ENCODE measurements at places on chromosomes 16 and 17.

GRCh38 chr16:4691666-4692412 lies 1.5 kb upstream of the NUDT16L1 start:
- no peak for DNase-seq

DNA sequence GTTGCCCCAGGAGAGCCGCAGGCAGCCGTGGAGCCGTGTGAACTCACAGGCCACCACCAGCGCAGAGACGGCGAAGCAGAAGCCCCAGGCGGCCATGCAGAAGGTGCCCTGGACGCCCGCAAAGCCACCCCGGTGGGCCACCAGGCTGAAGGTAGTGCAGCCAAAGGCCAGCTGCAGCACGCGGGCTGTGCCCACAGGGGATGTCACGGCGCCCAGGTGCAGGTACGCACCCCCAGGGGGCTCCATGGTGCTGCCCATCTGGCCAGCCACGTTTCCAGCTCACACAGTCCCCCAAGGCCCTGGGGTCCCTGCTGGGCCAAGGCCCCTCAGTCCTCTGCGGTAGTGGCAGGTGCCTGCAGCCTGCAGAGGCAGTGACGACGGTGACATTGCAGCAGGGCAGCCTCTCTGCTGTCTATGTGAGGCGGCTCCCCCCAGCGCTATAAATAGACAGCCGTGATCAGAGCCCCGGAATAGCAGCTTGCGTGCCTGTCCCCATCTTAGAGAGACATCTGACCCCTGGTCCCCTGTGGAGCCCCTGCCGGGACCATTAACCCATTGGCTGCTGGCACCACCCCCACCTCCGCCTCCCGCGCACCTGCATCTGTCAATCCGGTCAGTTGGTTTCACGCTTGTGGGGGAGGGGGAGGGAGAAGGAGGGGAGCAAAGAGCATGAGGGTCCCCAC lies 4.5 kb upstream of the PYCR1 start:
- peak; percentile 60 for DNase-seq

- peak; percentile 77 for DNase-seq
Measured at GRCh38 chr17:65231662-65232335, 94.6 kb downstream of the RGS9 start.

GRCh38 chr16:87327798-87328495 lies 10.8 kb upstream of the C16orf95 start:
- DNase-seq: no peak

- DNase-seq: peak; percentile 47
Measured at GRCh38 chr17:18980682-18981334, 23.8 kb downstream of the FAM83G start.

GRCh38 chr17:35969558-35970380 lies 11.5 kb downstream of the CCL16 start:
- DNase-seq: peak; percentile 78

GRCh38 chr17:62892061-62892675 lies 73.9 kb upstream of the TANC2 start:
- DNase-seq: no peak

- DNase-seq: no peak
Measured at GRCh38 chr16:69893106-69893505, 58.0 kb upstream of the CLEC18A start.

- peak; percentile 92 for DNase-seq
Measured at GRCh38 chr17:44779211-44780025, 20.6 kb downstream of the ADAM11 start.

GRCh38 chr16:9929313-9929712 lies 252.9 kb downstream of the GRIN2A start:
- no peak for DNase-seq

DNA sequence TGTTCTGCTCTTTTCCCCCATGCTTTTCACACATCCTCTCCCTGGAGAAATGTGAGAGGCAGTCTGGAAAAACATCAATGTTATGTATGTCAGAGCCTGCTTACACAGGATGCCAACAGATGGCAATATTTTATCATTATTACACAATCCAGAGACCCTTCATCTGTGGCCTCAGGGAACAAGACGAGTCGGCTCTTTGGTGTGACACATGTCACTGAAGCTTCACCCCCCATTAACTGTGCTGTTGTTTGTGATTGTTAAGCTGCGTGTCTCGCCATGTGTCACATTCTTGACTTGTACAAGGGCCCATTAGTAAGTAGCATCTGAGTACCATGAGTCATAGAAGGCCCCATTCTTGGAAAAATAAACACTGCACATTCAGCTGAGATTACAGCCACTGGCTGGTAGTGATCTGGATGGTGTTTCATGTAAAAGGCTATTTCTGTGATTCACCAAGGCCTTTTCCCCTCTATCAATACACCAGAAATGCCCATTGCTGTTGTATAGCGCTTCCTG lies 682.1 kb upstream of the SOX9 start:
- peak; percentile 97 for DNase-seq

DNA sequence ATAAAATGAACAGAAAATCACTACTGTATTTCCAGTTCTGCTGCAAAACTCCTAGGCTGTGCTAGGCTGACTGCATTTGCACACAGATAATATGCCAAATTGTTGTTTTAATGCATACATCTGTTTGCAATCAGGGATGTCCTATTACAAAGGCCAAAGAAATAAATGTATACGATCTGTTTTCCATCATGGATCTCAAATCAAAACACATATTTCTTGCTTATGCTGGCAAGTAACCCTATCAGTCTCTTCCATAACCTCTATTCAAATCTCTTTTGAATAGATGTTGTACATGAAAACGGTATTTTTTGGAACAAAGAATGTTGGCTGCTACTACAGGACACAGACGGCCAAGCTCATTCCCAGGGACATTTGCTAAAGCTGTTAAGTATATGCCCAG lies 56.6 kb downstream of the DUSP14 start:
- no peak for DNase-seq

DNA sequence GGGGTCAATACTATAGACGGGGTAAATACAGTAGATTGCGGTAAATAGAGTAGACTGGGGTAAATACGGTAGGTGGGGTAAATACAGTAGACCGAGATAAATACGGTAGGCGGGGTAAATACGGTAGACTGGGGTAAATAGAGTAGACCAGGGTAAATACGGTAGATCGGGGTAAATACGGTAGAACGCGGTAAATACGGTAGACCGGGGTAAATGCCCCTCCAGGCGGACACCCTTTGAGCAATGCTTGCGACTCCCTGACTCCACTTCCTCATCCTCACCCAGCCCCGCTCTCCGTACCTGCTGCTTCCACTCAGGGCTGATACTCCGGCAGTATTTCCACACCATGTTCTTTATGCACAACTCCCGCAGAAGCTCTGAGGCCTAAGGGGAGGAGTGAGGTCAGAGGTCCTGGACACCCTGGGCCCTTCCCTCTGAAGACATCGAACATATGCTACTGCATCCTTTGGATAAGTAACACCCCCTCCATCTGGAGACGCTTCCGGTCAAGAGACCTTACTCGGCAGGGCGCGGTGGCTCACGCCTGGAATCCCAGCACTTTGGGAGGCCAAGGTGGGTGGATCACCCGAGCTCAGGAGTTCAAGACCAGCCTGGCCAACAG lies 13.3 kb upstream of the CRK start:
- no peak for DNase-seq

DNA sequence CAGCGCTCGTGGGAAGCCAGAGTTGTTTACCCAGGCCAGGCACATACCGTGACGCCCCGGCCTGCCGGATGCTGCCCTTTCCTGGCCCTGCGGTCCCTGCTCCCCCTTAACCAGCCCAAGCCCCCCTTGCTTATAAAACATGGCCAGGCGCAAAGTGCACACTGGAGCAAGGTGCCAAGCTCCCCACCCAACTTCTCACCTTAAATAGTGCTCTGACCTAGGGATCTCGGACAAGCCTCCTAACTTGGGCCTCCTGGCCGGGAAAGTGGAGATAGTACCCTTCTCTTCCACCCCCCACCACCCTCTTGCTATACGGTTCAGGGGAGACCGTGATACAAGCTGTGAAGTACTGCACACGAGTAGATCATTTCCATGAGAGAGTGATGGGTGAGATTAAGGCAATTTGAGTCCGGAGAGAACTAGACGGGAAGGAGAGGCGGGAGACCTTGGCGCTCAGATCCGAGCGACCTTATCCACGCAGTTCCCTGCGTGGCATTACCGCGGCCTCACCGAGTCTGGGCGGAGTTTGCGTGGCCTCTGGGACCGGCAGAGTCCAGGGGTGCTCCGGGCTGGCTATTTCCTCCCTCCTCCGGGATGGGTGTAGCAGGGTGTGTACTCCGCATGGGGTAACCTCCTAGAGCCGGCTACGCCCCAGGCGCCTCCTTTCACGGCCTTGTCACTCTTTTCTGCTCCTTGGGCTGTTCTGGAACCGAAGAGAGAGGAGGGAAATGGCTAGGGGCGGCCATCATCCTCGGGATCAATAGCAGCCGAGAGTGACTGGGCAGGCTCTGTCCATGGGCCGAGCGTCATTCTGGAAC lies 4.4 kb upstream of the LHX1 start:
- peak; percentile 28 for DNase-seq

GRCh38 chr17:34645594-34645993 lies 66.2 kb downstream of the TMEM132E start:
- DNase-seq: peak; percentile 95

GRCh38 chr17:61460796-61461585 lies 8.8 kb downstream of the TBX4 start:
- no peak for DNase-seq

DNA sequence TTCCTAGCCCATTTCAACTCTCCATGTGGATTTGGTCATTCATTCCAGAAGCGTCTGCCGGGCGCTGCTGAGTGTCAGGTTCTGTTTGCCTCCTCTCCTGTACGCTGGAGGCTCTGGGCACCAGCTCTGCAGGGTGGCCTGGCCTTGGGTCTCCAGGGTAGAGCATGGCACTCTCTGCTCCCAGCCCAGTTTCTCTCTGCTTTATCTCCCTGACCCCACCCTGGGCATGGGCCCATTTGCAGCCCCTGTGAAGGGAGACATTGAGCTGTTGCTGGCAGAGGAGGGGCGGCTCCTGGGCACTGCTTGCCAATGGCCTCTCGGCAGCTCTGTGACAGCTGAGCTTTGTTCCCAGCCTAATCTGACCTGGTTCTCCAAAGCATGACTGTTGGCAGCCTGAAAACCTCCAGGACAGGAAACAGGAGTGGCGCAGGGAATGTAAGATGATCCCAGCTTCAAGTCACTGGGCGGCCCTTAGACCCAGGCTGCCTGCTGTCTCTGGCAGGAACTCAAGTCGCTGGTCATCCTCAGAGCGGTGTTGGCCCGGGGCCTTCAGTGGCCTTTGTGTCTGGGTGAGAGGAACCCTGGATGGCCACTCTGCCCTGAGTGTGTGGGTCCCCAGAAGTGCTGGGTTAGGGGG lies 146.8 kb downstream of the SEC14L1 start:
- peak; percentile 87 for DNase-seq

GRCh38 chr16:87762620-87763019 lies 3.2 kb downstream of the KLHDC4 start:
- DNase-seq: no peak

GRCh38 chr16:21033704-21034103 lies 116.9 kb downstream of the DNAH3 start:
- peak; percentile 41 for DNase-seq

- DNase-seq: no peak
Measured at GRCh38 chr17:39706921-39707337, 7.1 kb downstream of the ERBB2 start.

DNA sequence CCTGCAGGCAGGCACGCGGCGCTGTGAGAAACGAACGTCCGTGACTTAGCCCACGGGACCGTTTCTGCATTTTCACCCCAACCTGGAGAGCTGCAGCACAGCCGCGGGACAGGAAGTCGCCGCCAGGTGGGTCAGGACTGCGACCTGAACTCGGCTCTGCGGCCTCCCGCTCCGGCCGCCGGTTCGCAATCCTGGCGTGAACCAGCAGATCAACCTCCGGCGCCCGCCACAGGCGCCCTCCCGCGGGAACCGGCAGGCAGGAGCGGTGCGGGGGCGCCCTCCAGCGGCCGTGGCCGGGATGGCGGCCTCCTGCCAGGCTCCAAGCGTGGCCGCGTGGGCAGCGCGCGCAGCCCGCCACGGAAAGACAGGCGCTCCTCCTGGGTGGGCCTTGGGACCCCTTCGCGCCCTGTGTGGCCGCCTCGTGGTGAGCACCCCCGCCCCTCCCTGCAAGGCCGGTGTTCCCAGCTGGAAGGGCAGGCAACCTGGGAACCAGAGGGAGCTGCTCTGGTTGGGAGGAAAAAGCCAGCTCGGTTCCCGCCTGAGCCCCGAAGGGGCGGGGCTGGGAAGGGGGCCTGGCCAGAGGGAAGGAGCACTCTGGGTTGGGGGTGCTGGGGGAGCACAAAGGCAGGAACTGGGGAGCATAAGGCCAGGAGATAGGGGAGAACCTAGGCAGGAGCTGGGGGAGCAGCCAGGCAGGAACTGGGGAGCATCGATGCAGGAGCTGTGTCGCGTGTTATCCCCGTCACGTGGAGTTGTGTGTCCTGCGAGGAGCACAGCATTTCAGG lies 28.2 kb downstream of the ACTG1 start:
- DNase-seq: peak; percentile 95

- no peak for DNase-seq
Measured at GRCh38 chr17:59298521-59298920, 32.9 kb upstream of the YPEL2 start.

DNA sequence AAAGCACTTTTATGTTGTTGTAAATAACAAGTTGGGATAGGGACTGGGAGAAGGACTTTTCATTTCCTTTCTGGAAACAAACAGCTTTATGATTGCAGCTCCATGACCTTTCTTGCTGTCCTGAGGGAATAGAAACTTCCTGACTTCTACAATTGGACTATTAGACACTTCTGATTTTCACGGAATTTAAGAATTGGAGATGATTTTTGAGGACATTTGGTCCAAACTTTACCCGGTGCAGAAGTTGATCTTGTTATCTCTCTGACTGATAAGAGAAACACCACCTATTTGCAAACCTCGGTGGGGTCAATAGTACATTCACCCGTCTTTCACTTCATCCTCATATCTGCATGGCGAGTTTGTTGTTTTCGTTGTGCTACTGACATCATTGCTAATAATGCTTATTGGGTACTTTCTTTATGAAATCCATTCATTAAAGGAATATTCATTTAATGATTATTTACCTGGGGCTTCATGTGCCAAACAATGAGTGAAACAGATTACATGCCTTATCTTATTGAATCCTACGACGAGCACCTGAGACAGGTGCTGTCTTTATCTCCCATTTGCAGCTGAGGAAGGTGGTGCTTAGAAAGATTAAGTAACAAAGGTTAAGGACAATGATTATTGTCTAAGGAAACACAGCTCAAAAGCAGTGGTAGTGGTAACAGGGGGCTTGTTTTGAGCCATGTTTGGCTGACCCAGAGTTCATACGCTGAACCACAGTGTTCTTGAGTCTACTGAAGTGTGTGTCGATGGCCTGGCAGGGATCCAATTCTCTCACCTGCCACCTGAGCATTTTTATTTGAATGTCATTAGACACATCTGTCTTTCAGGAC lies 176.9 kb upstream of the FAM20A start:
- DNase-seq: peak; percentile 56

Data from NCI-H69 (cell line).